Activated CD4-positive, alpha-beta memory T cell treated with anti-CD3 and anti-CD28 coated beads for 36 hours (primary cell): ENCODE measurements at places on chromosomes 2 and 18. TPM values are rescaled to one million over a fixed set of nuclear protein-coding genes. Genes with fewer than 3 reads are reported as not detected.

DNA sequence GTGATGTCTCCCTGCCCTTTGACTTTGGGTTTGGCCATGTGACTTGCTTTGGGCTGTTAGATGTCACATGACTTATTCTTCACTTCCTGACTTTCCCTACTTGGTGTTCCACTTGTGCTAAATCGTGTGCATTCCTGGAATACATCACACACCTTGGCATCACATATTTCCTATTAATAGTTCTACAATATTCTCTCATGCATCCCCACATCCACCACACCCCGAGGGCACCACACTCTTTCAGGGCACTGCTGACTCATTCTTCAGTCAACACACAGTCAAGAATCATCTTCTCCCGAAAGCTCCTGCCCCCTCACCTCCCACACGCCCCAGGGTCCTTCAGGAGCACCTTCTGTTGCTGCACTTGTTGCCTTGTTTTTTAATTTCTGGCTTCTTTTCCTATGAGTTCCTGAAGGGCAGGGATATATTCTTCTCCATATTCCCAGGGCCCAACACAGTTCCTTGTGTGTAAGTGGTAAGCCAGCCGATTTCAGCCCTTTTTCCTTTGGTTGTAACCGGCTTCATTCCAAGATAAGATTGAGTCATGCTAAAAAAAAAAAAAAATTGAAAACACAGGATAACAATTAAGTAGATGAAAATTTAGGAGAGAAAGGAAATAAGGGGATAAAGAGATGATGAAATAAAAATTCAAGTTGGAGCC is 341.4 kb downstream of the SLC4A3 start:
- no peak for DNase-seq

DNA sequence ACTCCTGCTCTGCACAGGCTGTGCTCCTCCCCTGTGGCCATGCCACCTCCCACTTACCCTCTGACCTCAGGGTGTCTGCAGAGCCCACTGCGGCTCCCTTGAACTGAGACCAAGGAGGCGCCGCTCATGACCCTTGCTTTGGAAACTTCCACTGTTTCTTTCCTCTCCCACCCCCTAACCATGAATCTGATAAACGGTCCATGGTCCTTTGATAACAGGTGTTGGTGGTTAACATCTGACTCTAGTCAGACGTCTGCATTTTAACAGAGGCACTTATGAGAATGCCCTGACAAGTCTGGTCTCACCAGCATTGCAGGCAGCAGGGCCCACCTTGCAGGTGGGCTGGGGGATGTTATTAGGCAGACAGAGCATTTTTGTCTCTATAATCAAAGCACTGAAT is 113.6 kb upstream of the APCDD1 start:
- no peak for DNase-seq

STON1 gene
- 1.2 TPM for total RNA-seq

MSTN gene
- not detected for total RNA-seq

UGT1A5 gene
- total RNA-seq: not detected

EFEMP1 gene
- total RNA-seq: not detected

- no peak for DNase-seq
Measured at GRCh38 chr2:47838686-47839085, 55.7 kb downstream of the MSH6 start.

DNA sequence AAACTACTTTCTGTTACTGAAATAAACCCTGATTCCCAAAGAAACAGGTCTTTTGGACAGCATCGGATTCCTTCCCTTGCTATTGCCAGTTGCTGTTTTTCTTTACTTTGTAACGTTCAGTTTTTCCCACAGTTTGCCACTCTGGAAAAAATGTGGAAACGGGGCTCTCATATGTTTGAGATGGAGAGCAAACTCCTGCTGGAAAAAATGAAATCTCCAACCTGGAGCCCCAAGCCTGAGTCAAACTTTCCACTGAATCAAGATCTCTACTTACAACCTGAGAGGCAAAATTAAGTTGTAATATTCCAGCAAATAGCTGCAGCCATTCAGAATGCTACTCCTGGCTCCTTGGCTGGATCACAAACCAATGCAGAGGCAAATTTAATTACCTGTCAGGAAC is 270.7 kb downstream of the SRBD1 start:
- DNase-seq: no peak

DNA sequence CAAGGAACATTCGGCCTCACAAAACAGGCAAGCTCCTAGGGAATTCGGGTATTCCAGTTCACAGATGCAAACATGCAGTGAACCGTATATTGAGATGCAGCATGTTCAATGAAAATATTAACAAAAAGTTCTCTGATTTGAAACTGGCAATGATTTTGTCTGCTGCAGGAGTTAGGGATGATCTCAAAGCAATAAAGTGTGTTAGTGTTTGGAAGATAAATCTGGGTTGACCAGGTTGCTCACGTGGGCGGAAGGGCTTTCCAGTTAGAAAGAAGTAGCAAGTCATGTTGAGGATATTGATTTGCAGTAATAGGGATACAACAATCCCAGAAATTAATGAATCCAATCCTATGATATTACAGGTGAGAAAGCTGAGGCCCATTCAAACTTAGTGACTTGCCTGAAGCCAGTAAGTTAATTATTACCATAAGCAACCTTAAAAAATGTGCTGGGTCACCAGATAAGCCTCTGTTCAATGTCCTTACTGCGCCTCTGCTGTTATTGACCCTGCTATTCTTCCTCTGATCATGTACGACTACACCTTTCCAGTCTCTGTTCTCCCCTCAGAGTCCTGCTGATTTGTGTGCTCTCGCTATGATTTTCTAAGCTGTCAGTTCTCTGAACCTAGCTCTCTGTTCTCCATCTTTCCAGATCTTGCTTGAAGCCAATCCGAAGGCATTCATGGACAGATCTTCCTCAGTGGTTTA is 370.8 kb downstream of the DSEL start:
- no peak for DNase-seq

DNA sequence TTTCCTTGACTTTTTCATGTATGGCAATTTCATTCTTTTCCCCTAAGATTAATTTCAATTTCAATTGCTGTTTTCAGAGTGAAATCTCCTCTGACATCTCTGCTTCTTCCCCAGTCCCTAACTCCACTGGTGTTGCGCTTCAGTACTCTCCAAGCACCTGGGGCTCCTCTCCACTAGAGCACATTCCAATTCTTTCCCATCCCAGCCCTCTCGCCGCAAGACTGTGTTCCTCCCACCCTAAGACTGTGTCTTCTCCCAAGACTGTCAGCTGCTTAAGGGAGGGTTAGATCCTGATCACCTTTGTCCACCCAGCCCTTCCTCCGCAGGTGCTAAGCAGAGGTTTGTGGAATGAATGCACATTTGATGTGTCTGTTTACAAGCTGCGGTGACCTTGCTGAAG is 255.7 kb upstream of the CCDC68 start:
- no peak for DNase-seq

FABP1 gene
- total RNA-seq: not detected

CTDP1 gene
- total RNA-seq: 36.0 TPM

- DNase-seq: no peak
Measured at GRCh38 chr2:26634636-26635230, 6.4 kb downstream of the CIB4 start.

GRCh38 chr2:196183172-196183473 is 11.7 kb upstream of the STK17B start:
- peak; percentile 24 for DNase-seq
